WERI-Rb-1 (cell line): ENCODE measurements at places on chromosomes 7 and 10.

- no peak for DNase-seq
Measured at GRCh38 chr7:53397911-53398310, 362.5 kb downstream of the POM121L12 start.

- DNase-seq, result no peak
Measured at GRCh38 chr10:59626523-59626869, 83.2 kb downstream of the SLC16A9 start.

- DNase-seq, result no peak
Measured at GRCh38 chr7:155667241-155667829, 22.9 kb downstream of the RBM33 start.

DNA sequence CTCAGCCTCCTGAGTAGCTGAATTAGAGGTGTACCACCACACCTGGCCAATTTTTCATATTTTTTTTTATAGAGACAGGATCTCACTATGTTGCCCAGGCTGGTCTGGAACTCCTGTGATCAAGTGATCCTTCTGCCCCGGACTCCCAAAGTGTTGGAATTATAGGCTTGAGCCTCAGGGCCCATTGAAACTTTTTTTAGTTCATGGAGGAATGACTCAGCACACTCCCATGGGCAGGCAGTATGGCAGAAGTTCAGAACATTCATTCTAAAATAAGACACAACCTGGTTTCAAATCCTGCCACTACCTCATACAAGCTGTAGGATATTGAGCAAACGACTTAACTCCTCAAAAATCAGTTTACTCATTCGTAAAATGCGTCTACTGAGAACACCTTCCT lies 320.4 kb upstream of the SP8 start:
- DNase-seq, result no peak

DNA sequence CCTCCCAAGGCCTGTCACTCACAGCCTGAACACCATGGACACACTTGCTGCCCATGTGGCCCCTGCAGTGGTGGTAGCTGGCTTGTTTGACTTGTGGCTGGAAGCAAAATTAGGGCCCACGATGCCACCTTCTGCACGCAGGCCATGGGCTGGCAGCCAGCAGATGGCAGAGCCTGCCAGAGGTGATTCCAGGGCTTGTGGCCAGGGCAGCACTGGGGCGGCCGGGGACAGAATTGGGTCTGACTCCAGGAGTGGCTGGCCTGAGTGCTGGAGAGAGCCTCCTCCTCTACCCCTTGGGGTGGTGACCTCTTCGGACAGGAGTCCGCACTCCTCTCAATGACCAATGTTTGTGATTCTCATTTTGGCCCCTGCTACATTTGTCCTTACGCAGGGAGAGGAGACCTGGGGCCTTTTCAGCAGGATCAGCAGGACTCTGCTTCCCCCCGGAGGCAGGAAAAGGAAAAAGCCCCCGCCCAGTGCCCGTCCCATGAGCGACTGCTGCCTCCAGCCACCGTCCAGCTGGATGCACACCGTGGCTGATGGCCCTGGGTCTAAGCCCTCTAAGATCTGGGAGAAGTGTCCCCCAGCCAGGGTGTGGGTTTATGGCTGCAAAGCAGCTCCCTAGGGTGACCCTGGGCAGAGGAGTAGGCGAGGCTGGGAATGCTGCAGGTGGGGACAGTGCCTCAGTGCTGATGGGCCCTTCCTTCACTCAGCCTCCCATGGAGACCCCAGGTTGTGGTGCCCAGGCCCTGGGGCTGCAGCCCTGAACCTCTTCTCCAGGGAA lies 26.5 kb downstream of the DNAJB12 start:
- peak; percentile 86 for DNase-seq

DNA sequence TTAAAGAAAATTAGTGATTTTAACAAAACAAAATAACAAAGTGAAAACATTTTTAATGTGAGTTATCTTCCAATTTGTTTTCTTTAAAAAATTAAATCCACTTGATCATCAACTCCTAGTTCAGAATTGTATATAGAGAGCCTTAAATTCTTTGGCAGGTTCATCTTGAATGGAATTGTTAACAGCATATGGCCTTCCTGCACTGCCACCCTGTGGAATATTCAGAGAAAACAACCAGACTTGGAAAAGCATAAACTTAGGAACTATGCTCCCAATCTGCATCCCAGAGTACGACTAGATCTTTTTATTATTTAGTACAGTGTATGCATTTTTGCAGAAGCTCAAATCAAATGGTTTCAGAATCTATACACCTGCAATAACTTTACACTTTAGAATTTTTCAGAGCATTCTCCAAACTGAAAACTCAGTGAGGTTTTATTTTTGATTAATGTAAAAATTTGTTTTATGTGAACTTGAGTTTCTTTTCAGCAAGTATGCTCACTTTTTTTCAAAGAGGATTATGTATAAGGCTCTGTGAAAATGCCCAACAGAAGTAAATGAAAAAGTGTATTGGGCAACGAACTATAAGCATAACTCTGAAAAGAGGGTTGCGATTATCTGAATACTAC lies 44.9 kb upstream of the ANK3 start:
- peak; percentile 35 for DNase-seq

GRCh38 chr7:129652914-129653313 lies 41.4 kb downstream of the NRF1 start:
- DNase-seq, result no peak

GRCh38 chr10:94131885-94132284 lies 138.2 kb downstream of the PLCE1 start:
- DNase-seq, result no peak

- no peak for DNase-seq
Measured at GRCh38 chr10:24313283-24313682, 104.3 kb downstream of the KIAA1217 start.

- no peak for DNase-seq
Measured at GRCh38 chr7:151647874-151648273, 128.2 kb upstream of the RHEB start.

GRCh38 chr10:30883116-30883515 lies 148.5 kb downstream of the ZNF438 start:
- DNase-seq, result no peak

GRCh38 chr10:3487228-3487627 lies 297.8 kb downstream of the KLF6 start:
- no peak for DNase-seq

DNA sequence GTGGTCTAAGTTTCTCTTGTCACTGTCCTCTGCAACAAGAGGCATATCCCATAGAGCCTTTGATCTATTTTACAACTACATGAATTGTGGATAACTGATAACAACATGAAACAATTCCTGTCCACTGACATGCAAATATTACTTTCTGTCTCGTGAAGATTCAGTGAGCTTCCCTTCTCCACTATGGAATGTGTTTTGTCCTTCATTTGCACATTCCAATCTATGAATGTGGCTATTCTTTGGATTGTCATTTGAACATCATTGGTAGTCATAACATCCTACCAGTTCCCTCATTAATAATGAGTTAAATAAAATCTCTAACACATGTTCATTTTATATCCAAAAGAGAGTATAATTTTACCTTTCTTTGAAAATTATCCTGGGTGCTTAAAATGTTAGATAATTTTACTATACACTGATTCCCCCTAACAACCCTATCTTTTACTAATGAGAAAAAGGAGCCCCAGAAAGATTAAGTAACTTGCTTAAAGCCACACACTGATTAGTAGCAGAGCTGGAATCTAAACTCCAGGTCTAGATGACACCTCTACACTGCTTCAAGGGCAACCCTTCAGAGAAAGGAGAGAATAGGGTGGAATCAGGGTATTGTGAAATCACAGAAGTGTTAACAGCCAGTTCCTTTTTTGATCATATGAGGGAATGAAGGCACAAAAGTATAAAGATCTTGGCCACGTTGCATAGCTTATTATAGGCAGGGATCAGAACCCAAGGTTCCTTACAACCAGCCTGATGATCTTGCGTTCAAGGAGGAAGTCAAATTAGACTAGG lies 39.1 kb downstream of the PDE1C start:
- no peak for DNase-seq

DNA sequence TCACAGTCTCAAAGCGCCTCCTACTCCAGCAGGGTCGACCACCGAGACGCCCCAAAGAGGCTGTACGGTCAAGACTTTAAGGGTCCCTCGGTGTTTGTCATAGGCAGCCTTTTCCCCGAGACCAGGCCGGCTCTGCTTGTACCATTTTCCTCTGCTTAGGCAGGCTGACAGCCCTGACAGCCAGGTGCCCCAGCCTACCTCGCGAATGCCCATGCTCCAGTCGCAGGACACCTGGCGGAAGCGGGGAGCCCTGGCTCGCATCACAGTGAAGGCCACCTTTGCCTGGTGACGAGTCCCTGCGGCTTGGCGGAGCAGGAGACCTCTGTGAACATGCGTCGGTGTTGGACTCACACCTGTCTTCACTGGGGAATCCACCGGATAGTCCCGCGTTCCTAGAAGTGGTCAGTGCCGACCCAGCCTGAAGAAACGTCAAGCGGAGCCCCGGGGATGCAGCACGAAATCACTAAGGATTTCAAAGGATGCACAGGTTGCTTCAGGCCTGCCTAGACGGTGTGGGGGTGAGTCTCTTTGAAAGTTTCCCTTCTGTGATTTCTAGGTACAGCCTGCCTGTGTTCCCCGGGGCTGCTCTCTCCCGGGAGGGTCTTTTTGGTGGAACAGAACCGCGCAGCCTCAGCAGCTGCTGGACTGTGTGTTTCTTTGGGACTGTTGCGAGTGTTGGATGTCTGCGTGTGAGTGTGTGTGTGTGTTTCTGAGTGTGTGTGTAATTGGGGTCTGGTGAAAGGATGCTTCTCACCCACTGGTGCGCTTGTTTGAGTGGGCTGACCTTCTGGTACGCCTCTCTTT lies 30.5 kb upstream of the ZNF273 start:
- DNase-seq, result no peak

DNA sequence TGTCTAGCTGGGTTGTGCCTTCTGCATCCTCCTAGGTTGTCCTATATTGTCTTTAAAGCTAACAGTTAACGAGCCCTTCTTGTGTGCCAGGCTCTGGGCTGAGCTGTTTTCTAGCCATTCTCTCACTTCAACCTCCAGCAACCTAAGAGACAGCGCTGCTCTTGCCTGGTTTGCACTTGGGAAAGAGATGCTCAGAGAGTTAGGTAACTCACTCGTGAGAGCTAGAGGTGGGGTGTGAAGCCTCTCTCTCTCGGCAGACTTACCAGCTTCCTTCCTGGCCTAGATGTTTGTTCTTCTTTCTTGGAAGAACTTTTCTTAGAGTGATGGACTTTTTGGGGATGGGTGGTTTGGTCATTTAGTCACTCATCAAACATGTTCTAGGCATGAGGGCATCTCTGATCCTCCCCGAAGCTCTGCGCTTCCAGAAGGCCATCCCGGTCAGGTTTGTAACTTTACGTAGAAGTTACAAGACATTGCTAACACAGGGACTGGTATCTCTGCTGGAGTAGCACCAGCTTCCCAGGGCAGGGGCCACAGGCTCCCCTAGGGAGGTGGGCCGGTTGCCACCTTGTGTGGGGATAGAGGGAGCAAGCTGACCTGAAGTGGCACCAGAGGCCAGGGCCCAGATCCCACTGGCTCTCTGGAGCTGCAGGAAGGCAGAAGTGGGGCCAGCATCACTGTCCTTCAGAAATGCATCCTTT lies 14.3 kb downstream of the TSPAN15 start:
- no peak for DNase-seq

DNA sequence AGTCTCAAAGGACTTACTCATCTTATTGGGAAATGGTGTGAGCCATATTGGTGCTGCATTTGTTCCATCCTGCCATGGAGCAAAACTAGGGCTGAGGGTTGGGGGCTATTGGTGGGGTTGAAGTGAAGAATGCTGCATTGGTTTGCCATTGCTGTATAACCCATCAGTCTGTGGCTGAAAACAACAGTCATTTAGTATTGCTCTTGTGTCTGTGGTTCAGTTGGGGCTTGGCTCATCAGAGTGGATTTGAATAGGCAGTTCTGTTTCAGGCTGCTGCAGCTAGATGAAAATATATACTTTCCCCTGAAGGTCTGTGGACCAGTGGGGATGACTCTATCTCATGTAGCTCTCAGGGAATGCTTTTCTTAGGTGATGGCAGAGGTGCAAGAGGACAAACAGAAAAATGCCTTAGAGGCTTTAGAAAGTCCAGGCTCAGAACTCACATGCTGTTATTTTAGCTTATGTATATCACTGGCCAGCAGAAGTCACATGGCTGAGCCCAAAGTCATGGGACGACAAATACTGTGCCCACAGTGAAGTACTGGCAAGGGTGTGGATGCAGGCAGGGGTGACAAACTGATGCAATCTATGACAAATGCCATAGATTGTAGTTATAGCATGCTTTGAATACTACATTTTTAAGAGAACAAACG lies 15.2 kb upstream of the EXOC6 start:
- no peak for DNase-seq

DNA sequence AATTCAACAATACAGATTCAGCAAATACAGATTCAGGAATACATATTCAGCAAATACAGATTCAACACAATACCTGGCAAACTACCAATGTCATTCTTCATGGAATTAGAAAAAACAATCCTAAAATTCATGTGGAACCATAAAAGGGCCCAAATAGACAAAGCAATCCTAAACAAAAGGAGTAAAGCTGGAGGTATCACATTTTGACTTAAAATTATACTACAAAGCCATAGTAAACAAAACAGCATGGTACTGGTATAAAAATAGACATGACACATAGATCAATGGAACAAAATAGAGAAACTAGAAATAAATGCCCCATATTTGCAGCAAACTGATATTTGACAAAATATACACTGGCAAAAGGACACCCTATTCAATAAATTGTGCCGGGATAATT lies 3.4 kb upstream of the NT5C3A start:
- no peak for DNase-seq

DNA sequence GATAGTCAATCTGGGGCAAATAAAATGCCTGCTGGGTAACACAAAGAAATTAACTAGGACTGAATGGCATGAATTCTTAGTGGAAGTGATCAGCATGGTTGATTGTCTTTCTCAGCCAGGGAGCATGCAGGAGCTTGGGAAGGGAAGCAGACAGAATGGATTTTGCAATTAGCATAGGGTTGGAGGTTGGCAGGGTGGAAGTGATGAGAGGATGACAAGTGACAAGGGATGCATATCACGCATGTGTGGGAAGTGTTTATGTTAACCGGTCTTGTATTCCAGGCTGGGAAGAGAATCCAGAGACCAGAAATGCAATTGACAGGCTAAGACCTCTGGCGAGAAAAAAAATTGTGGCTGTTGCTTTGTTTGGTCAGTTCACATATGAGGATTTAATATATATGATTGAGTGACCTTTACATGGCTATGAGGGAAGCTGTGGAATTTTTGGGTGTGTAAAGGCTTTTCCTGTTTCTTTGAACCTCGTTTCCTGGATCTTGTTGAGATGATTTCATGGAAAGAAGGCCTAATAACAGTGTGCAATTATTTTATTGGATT lies 8.3 kb downstream of the MDFIC start:
- DNase-seq, result no peak

DNA sequence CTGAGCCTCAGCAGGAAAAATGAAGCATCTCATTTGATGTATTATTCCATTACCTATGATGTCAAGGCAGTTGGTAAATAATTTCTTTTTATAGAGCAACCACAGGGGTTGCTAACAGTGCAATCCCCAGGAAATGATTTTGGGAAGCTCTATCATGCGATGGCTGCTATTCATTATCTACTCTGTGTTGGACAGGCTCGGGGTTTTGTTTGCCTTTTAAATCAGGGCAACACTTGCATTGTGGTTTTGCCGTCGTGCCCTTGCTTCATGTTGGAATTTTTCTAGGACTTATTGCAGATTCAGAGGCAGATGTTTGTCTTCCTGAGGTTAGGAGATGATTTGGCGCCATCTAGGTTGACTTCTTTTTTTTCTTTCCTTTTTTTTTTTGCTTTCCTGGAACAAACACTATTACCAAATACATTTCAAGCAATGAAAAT lies 128.4 kb downstream of the BICC1 start:
- no peak for DNase-seq

- no peak for DNase-seq
Measured at GRCh38 chr7:139673230-139673629, 104.6 kb downstream of the HIPK2 start.

- DNase-seq, result no peak
Measured at GRCh38 chr10:120941501-120941900, 90.3 kb downstream of the WDR11 start.

GRCh38 chr7:47582764-47583738 lies 1.1 kb upstream of the TNS3 start:
- DNase-seq, result no peak
